ENCODE measurements at places on chromosomes 5 and 9. TPM values are rescaled to one million over a fixed set of nuclear protein-coding genes. Genes with fewer than 3 reads are reported as not detected.

The SMIM33 gene
- total RNA-seq: not detected

- no peak overlapping the region for H3K4me3 ChIP-seq
- no peaks in the 10 kb centered on the region for H3K4me1 ChIP-seq
- H3K36me3 ChIP-seq: no peaks in the 10 kb centered on the region
- no peak overlapping the region for H3K27ac ChIP-seq
Measured at GRCh38 chr9:115746496-115746895, 407.1 kb upstream of the PAPPA start.

DNA sequence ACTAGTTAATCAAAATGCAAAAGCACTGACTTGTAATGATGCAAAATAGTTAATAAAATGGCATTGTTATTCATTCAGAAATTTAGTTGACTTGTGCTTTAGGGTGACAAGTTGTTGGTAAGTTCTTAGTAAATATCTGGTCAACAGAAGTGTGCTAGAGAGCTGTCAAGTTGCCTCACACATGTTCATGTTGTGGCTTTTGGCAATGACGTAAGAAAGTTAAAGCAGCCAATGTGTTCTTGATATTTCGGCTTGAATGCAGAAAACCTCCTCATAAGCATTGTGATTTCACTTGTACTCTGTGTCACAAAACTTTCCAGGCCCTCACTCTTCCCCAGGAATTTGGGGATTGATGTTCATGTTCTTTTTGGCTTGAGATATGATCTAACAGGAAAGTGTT lies 626.7 kb downstream of the PRR16 start:
- no peak for DNase-seq
- no peak overlapping the region for H3K27ac ChIP-seq
- no peaks in the 10 kb centered on the region for H3K27me3 ChIP-seq

GRCh38 chr5:68047035-68047434 lies 168.5 kb upstream of the PIK3R1 start:
- no peak overlapping the region for H3K27ac ChIP-seq
- peaks cover 2% of the 10 kb centered on the region for H3K27me3 ChIP-seq
- H3K36me3 ChIP-seq: no peaks in the 10 kb centered on the region
- no peak overlapping the region for H3K4me3 ChIP-seq
- peaks cover 12% of the 10 kb centered on the region for H3K4me1 ChIP-seq
- DNase-seq: no peak

DNA sequence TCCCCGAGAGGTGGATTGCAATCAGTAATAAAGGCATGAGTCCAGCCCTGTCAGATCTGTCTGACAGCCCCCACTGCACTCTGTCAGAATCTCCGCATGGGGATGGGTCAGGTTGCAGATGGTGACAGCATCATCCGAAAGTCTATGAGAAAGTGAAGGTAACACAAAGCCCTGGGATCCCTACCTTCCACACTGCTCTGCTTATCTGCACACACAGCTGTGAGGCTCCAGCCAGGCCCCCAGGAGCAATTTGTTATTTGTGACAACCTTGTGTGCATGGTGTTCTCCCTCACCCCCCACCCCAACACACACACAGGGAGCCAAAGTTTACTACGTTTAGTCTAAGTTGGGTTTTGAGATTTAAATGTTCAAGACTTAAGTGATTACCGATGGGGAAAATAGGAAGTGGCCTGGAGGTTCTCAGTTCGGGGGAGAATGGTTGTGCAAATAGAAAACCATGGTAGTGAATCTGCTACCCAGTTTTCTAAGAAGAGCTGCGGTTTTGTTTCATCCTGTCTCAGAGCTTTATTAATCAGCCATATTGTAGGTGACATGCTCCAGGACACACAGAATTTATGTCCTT lies 92.7 kb downstream of the SV2C start:
- peak overlapping the region; percentile 5 for H3K4me3 ChIP-seq
- H3K36me3 ChIP-seq: no peaks in the 10 kb centered on the region
- H3K27ac ChIP-seq: no peak overlapping the region
- peaks cover 2% of the 10 kb centered on the region for H3K27me3 ChIP-seq
- H3K4me1 ChIP-seq: peaks cover 15% of the 10 kb centered on the region

Measured in activated B cell treated with CpG ODN at 0.5 μM for 24 hours (primary cell).